ENCODE measurements at places on chromosomes 6 and 20.
A peak's percentile ranks its signal among the peaks of the same experiment; 100 is the strongest.

DNA sequence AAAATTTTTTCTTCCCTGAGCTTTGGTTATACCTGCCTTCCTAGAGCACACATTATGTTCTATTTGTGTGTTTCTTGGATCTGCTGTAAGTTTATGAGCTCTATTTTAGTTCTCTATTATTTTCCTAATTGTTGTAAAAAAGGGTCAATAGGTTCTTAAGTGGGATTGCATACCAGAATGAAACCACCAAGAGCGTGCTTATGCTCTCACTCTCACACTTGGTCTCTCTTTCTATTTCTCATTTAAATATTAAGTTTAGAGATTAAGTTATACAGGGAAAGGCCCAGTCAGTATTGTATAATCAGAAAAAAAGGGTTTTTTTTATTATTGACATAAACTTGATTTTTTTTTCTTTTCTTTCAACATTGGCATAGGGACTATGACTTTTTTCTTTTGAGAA is 96.8 kb downstream of the RIMS1 start:
- no peak for DNase-seq
- H3K27ac ChIP-seq = peak overlapping the region; percentile 6
- no peaks in the 10 kb centered on the region for H3K36me3 ChIP-seq
- H3K4me1 ChIP-seq = no peaks in the 10 kb centered on the region

DNA sequence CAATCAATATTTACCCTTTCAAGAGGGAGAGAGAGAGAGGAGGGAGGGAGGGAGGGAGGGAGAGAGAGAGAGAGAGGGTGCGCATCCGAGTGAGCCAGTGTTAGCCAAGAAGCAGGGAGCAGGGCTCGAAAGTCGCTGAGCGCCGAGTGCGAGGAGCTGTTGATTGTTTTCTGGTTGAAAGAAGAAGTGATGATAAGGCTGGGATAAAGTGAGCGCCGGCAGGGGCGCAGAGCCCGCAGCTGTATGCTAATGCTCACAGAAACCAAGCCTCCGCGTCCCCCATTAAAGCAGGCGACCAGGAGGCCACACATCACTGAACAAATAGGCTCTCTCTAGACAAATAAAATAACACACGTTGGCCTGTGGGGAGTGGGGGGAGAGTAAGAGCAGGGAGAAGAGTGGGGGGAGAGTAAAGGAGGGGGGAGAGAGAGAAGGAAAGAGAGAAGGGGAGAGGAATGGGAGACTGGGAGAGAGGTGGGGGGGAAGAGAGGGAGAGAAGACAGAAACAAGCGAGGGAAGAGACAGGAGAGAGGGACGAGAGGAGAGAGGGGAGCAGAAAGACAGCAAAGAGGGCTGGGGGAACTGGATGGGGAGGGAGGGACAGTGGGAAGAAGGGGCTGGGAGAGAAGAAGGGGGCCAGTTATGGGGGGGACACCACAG is 5.0 kb upstream of the INSM1 start:
- peaks cover 29% of the 10 kb centered on the region for H3K4me1 ChIP-seq
- peak; percentile 30 for DNase-seq
- peaks cover 3% of the 10 kb centered on the region for H3K36me3 ChIP-seq
- peaks cover 95% of the 10 kb centered on the region for H3K27me3 ChIP-seq
- peak overlapping the region; percentile 86 for H3K4me3 ChIP-seq

DNA sequence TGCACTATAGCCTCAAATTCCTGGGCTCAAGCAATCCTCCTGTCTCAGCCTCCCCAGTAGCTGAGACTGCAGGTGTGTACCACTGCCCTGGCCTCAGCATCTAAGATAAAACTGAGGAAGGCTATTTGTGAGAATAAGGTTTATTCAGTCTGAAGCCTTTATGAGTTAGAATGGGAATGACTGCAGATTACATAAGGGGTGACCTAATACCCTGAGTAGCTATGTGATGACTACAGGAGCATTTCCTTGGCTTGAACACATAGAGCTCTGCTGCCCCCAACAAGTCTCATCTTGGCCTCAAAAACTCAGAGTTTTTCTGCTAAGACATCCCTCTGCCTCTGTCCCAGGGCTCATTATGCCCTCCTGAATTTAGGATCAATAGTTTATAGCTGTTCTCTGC is 7.6 kb downstream of the GSS start:
- no peak overlapping the region for H3K27ac ChIP-seq
- no peaks in the 10 kb centered on the region for H3K27me3 ChIP-seq
- no peak for DNase-seq
- H3K4me3 ChIP-seq = no peak overlapping the region
- peaks cover 7% of the 10 kb centered on the region for H3K4me1 ChIP-seq

- DNase-seq = no peak
- no peak overlapping the region for H3K4me3 ChIP-seq
- no peaks in the 10 kb centered on the region for H3K27me3 ChIP-seq
- no peaks in the 10 kb centered on the region for H3K36me3 ChIP-seq
These were observed 178.9 kb downstream of the PHF3 start for GRCh38 chr6:63814459-63814858.

DNA sequence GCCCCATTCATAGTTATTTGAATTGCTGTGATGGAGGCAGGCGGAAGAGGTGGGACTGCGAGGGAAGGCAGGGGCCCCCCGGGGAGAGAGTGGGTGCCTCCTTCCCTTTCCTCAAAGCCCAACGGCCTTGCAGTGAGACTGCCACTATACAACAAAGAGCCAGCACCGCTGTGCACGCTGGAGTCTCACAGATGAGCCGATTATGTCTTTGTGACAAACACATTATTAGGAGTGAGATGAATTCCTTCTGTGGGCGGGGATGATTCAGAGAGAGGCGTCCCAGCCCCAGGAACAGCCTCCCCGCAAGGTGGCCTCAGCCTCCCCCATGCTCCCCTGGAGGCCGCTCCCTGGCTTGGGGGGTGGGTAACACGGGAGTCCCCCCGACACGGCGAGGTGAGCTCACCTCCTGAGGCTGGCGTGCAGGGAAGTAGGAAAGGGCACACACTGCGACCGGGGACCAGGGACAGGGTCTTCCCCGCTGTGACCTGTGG is 26.7 kb downstream of the NTSR1 start:
- H3K4me3 ChIP-seq = no peak overlapping the region
- H3K27ac ChIP-seq = no peak overlapping the region
- DNase-seq = no peak
- H3K36me3 ChIP-seq = no peaks in the 10 kb centered on the region

- no peak overlapping the region for H3K27ac ChIP-seq
- H3K36me3 ChIP-seq = no peaks in the 10 kb centered on the region
- H3K4me3 ChIP-seq = no peak overlapping the region
These were observed 298.2 kb downstream of the PAX1 start for GRCh38 chr20:22003680-22004079.

GRCh38 chr6:77124604-77125003 is 338.7 kb downstream of the HTR1B start:
- no peaks in the 10 kb centered on the region for H3K27me3 ChIP-seq
- H3K36me3 ChIP-seq = peaks cover 4% of the 10 kb centered on the region
- no peak overlapping the region for H3K4me3 ChIP-seq

DNA sequence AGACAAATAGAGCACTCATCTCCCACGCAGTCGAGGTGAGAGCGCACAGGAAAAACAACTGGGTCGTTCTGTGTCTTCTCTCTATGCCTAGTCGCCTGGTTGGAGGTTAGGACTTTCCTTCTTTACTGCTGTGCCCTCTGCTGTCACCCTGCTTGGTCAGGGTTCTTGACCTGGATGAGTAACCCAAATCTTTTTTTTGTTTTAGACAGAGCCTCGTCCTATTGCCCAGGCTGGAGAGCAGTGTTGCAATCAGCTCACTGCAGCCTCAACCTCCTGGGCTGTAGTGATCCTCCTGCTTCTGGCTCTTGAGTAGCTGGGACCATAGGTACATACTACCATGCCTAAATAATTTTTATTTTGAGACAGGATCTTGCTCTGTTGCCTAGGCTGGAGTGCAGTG is 24.5 kb downstream of the PRPF6 start:
- no peak overlapping the region for H3K4me3 ChIP-seq
- no peaks in the 10 kb centered on the region for H3K4me1 ChIP-seq
- H3K36me3 ChIP-seq = peaks cover 26% of the 10 kb centered on the region
- H3K27me3 ChIP-seq = no peaks in the 10 kb centered on the region
- H3K27ac ChIP-seq = no peak overlapping the region

GRCh38 chr6:22361576-22361975 is 64.7 kb upstream of the PRL start:
- DNase-seq = no peak
- no peaks in the 10 kb centered on the region for H3K27me3 ChIP-seq
- H3K27ac ChIP-seq = no peak overlapping the region
- H3K36me3 ChIP-seq = peaks cover 5% of the 10 kb centered on the region
- H3K4me3 ChIP-seq = no peak overlapping the region

DNA sequence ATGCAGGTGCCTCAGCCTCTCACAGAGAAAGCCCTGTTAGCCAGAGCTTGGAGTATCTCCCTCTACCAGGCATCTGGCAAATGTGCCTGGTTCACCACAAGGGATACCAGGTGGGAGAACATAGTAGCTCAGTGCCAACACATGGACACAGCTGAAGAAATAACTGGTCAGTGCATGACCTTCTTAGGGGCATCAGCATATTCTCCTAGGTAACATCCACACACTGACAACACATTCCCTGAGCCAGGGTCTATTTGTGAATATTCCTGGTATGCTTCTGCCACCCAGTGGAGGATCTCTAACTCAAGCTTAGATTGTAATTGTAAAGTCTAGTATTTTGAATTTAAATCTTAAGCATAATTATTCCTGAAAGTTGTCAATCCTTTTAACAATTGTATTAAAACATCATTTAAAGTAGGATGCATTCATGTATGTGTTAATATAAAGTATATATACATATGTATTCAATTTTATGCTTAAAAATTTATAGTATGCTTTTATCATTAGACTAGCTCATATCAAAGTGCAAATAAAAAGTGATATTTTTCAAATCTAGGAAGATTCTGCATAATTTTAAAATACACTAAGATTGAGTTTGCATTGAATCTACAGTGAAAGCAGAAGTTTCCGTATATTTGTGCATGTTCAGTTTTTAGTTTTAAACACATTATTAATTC is 45.3 kb upstream of the COL21A1 start:
- no peaks in the 10 kb centered on the region for H3K36me3 ChIP-seq
- no peak overlapping the region for H3K4me3 ChIP-seq
- peak; percentile 42 for DNase-seq
- peaks cover 3% of the 10 kb centered on the region for H3K4me1 ChIP-seq
- no peak overlapping the region for H3K27ac ChIP-seq

- no peak overlapping the region for H3K4me3 ChIP-seq
- H3K27me3 ChIP-seq = no peaks in the 10 kb centered on the region
- peak overlapping the region; percentile 57 for H3K27ac ChIP-seq
- H3K4me1 ChIP-seq = peaks cover 4% of the 10 kb centered on the region
These were observed 80.5 kb upstream of the SGK1 start for GRCh38 chr6:134398453-134398852.
